ENCODE measurements at places on chromosomes 13 and 19.

- no peak for DNase-seq
These were observed 45.6 kb downstream of the EDNRB start for GRCh38 chr13:77872995-77873394.

- DNase-seq: no peak
These were observed 2711.5 kb upstream of the PCDH20 start for GRCh38 chr13:64127192-64127591.

GRCh38 chr19:32404213-32404932 lies 1.2 kb upstream of the DPY19L3 start:
- DNase-seq: no peak

DNA sequence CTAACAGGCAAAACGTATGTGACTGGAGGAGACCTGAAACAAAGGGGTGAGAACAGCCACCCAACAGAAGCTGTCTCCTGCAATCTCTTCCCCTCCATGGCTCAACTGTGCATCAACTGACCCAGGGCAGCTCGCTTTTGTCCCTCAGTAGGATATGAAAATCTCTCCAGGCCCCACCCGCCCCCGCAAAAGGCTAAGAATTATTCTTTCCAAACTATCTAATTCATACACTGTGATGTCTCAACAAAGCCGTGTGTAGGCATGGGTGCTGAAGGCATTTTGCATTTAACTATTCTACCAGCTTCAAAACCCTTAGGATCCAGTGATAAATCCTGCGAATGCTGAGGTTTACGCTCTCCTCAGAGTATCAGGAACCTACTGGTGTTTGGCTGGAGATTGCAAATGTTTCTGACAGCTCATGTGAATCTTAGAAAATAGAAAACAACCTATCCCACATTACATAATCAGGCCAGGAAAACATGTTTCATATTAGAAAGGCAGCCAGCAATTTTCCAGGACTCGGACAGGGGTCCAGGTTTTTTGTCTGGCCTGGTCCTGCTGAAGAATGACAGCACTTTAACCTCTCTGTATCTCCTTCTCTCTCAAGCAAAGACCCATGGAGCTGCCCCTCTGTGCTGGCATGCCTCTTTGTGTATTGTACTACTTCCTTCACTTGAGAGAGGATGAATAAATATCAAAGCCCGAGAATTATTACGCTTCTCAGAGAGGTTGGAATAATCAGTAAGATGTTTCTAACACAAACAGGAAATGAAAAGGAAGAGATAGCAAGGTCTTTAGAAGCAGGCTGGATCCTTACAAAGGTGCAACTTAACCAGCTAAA lies 17.3 kb downstream of the DHRS12 start:
- no peak for DNase-seq

- DNase-seq: no peak
These were observed 206.3 kb downstream of the RAP2A start for GRCh38 chr13:97640268-97640667.

- no peak for DNase-seq
These were observed 96.8 kb downstream of the ATP8A2 start for GRCh38 chr13:25468325-25469168.

DNA sequence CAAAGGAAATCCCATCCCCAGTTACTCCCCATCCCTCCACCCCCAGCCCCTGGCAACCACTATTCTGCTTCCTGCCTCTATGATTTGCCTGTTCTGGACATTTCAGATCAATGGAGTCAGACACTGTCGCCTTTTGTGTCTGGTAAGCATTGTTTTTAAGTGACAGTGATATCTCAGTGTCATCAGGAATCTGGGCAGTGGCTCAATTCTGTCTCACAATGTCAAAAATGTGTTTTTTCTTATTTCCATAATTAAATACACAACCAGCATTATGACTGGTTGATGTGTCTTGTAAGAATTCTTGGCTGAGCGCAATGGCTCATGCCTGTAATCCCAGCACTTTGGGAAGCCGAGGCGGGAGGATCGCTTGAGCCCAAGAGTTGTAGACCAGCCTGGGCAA lies 20.2 kb upstream of the PGLS start:
- no peak for DNase-seq

DNA sequence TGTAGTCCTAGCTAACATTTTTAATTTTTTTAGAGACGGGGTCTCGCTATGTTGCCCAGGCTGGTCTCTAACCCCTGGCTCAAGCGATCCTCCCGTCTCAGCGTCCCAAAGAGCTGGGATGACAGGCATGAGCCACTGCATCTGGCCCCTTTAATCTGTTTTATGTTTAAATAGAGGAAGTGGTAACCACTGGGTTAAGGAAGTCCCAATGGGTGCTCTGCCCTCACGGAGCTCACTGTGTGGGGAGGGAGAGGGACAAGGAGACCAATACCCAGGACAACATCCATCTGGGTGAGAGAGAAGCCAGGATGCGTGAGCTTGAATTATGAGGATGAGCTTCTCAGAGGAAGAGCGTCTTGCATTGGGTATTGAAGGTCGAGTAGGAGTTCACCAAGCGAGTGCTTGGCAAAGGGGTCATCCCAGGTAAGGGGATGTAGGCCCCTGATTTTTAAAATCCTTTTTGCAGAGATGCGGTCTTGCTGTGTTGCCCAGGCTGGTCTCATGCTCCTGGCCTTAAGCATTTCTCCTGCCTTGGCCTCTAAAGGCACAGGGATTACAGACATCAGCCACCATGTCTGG lies 13.8 kb downstream of the YJU2 start:
- no peak for DNase-seq

- no peak for DNase-seq
These were observed 270.4 kb downstream of the DCT start for GRCh38 chr13:94209117-94209516.

- no peak for DNase-seq
These were observed 263.1 kb downstream of the ZNF536 start for GRCh38 chr19:30634996-30635975.

DNA sequence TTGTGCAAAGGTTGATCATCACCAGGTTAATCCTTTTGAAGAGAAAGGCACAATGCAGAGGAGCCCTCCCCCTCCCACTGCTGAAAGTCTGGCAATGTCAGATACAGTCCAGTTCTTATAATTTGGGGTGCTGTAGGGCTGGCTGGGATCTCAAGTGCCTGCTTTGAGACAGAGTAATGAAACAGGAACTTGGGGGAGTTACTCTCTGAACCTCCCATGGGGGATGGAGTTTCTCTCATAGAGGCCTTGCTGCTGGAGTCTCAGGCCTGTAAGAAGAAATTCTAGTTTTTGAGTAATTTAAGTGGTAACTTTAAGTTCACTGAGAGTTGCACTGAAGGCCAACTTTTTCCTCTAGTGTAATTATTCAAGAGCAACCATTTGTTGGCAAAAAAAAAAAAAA lies 410.5 kb downstream of the KCNRG start:
- no peak for DNase-seq

DNA sequence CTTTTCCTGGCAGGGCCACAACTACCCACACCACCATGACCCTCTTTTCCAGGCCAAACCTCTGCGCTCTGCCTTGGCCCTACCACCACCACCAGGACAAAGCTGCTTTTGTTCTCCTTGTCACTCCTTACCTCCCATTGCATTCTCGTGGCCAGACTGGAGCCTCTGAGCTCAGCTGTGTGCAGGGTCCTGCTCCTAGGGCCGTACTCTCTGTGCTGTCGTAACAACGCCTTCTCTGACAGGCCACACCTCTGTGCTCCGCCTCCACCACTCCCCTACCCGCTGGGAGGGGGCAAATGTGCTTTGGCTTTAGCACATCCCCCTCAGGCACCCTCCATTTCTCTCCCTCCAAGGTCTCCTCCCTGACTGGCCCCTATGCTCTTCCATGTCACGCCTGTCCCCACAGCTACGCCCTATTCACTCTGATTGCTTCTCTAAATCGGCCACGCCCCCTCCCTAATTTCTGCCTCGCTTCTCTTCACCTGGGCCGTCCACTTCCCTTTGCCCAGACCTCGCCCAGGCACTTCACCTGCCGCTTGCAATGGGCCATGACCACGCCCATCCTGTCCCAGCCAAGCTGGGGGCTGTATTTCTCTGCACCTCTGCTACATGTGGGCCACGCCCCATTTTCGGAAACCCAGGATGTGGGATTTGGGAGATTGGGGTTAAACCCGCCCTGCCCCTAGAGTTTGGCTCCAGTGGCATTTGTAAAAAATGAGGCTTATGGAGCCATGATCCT lies 472.3 kb downstream of the KLF12 start:
- no peak for DNase-seq

DNA sequence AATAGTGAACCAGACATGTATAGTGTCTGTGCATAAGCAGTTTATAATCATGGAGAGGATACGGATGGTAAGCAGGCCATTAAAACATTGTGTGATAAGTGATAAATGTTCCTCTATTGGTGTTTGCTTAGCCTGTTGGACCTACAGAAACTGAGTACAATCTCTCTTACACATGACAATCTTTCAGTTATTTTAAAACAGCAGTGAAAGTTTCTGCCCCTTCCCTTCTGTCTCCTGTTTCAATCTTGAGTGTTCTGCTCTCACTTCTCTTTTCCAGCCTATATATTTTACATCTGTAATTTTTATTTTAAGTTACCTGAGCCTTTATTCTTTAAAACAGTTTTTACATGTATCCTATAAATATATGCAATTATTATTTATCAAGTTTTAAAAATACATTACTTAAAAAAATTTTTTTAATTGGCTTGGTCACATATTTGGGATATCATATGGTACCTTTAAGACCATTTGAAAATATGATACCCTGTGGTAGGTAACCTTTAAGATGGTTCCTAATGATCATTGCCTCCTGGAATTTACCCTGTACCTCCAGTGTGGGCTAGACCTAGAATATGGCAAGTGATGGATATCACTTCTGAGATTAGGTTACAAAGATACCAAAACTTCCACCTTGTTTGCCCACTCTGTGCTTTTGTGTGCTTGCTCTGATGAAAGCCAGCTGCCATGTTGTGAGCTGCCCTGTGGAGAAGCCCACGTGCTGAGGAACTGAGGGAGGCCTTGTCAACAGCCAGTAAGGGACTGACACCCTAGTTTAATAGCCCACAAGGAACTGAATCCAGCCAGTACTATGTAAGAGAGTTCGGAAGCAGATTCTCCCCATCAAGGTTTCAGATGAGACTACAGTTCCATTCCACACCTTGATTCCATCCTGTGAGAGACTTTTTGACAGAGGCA lies 99.3 kb downstream of the DHRS12 start:
- DNase-seq: no peak

DNA sequence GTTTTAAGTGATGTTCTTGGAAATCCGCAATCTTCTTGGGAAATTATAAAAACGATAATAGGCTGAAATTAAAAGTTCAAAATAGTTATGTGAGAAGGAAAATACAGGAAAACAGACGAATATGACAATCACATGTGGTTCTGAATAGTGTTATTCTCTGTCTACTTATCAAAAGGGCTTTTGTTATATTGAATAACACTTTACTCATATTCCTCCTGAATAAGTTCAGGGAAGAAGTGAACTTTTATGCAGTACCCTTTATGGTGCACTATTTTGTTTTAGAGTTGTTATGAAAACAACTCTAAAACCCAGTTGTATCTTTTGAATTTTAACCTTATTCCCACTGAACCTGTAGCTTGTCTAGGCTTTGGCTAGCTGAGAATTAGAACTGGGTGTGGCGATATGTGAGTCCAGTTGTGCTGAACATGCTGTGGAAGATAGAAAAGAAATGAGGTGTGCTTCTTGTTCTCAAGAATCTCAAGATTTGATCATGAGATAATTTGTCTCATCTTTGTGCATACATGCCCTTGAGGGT lies 384.4 kb downstream of the LMO7 start:
- no peak for DNase-seq

GRCh38 chr13:61831026-61831425 lies 415.4 kb upstream of the PCDH20 start:
- no peak for DNase-seq

DNA sequence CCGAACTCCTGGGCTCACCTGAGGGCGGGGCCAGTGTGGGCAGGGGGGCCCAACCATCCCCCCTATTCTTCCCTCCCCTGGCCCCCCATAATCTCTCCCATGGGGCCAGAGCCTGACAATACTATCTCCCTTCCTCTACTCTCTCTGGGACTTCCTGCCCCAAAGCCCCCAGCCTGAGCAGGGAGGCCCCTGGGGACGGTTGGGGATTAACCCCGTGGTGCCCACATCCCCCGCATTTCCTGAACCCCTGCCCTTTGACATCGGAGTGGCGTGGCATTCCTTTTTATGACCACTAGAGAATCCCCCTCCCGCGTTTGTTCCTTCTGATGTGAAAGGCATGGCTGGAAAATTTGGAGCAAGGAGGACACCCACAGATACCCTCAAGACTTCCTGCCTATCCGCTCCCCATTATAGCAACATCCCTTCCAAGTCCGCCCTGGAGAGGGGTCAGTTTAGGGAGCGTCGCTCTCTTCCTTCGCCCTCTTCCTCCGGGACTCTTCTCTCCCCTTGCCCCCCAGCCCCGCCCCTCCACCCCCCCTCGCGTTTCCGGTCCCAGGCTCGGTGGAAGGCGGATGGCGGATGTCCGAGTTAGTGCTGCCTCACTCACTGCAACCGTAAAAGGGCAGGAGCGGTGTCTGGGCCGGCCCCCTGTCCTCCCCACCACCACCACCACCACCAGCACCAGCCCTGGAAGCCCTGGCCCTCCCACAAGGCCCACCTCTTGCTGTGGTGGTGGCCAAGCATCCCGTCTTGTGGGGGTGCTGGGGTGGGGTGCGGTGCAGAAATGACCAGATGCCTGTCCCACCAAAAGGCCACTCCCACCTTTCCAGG lies 1.8 kb downstream of the VASP start:
- no peak for DNase-seq

Data from activated CD4-positive, alpha-beta T cell treated with anti-CD3 and anti-CD28 coated beads for 24 hours (primary cell).